ENCODE measurements at places on chromosomes 5 and 9. TPM values are rescaled to one million over a fixed set of nuclear protein-coding genes. Genes with fewer than 3 reads are reported as not detected.

The STPG3 gene
- not detected for total RNA-seq

The CSNK1A1 gene
- 265 TPM for total RNA-seq

The SLC30A5 gene
- 32.8 TPM for total RNA-seq

The CDX1 gene
- total RNA-seq, result not detected

The SLC34A1 gene
- not detected for total RNA-seq

The SLC6A3 gene
- total RNA-seq, result not detected

The KIF4B gene
- not detected for total RNA-seq

The SLC24A2 gene
- total RNA-seq, result not detected

The PDGFRB gene
- total RNA-seq, result 3.3 TPM

The PCDHB3 gene
- total RNA-seq, result under 0.01 TPM

The IFNA10 gene
- not detected for total RNA-seq

The ENG gene
- total RNA-seq, result 6.2 TPM
